Chondrocyte (in vitro differentiated cells): ENCODE measurements at places on chromosomes 4 and X. TPM values are rescaled to one million over a fixed set of nuclear protein-coding genes. Genes with fewer than 3 reads are reported as not detected.

Gene CLDN22
- total RNA-seq: not detected in 3 replicates

Gene HAND2
- not detected in 3 replicates for total RNA-seq

Gene TRMT2B
- 9.5 to 13.1 TPM (median 9.9 TPM) in 3 replicates for total RNA-seq

Gene CTSO
- 7.2 to 13.9 TPM (median 7.5 TPM) in 3 replicates for total RNA-seq

- peak overlapping the region; percentile 67 for H3K27ac ChIP-seq
- no peak for DNase-seq
- H3K27me3 ChIP-seq: no peaks in the 10 kb centered on the region
These were observed 17.0 kb upstream of the MAPK10 start for GRCh38 chr4:86376850-86377249.

GRCh38 chrX:675279-675954 lies 44.8 kb downstream of the SHOX start:
- no peaks in the 10 kb centered on the region for H3K36me3 ChIP-seq
- H3K4me3 ChIP-seq: no peak overlapping the region
- DNase-seq: no peak

DNA sequence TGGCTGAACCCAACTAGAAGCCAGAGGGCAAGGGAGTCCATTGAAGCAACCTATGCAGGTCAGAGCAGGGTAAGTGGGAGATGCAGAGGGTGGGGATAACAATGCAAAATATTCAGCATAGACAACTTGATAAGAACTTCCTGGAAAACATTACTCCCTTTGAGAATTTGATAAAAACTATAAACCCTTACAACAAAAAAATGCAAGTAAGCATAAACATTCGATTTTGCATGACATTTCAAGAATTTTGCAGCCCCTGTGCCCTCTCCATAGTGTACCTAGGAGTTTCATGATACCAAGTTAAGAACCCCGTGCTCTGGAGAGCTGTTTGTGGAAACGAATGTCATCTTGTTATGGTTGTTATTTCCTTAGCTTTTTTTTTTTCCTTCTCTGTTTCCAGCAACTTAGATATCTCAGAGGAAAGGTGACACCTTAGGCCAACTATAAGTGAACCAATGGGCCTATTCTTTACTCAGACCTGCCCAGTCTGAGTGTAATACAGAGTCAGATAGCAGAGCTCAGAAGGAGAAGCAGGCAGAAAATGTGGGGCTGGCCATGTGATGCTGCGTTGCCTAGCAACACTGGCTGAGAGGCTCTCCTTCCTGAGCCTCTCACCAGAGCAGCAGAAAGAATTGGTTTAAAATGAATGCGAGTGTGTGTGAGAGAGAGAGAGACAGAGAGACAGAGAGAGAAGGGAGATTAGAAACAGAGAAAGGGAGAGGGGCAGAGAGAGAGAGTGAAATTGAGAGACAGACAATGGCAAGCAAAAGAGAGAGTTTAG lies 36.7 kb upstream of the GABRQ start:
- H3K4me3 ChIP-seq: no peak overlapping the region
- no peak for DNase-seq
- no peaks in the 10 kb centered on the region for H3K4me1 ChIP-seq
- no peaks in the 10 kb centered on the region for H3K27me3 ChIP-seq

- H3K36me3 ChIP-seq: no peaks in the 10 kb centered on the region
- no peaks in the 10 kb centered on the region for H3K27me3 ChIP-seq
- no peaks in the 10 kb centered on the region for H3K4me1 ChIP-seq
- no peak for DNase-seq
- H3K4me3 ChIP-seq: no peak overlapping the region
These were observed 81.8 kb upstream of the MAGEA4 start for GRCh38 chrX:151830911-151831310.

DNA sequence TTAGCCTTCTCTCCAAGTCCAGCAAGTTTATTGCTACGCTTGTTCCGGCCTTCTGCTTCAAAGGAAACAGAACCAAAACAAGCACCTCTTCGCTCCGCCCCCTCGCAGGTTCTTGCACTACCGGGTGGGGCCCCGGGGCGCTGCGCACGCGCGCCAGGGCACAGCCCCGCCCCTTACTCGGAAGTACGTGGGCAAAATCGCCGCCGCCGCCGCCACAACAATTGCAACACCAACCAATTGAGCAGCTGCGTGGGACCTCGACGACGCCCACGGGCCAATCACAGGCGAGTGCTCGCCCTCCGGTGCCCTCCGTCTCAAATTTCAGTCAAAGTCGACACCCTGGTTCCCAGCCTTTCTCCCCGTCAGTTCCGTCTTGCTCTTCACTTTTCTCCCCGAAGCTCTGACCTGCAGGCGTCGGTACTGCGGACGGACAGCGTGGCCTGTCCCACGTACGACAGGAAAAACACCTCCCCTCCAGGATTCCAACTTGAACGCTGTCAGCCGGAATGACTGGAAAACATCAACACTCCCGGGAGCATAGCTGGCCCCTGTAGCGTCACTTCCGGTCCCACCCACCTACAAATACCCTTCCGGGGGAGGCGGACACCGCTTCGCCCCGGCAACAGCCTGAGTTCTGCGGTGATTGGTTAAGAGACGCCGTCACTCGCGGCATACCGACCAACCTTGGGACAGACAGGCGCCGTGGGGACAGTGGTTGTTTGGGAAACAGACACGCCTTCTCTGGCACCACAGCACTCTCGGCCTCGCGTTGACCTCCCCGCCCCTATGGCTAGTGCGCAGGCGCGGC lies 624 bp upstream of the OTUD5 start:
- H3K36me3 ChIP-seq: no peaks in the 10 kb centered on the region
- peak overlapping the region; percentile 99 for H3K4me3 ChIP-seq
- peak overlapping the region; percentile 100 for H3K27ac ChIP-seq
- H3K27me3 ChIP-seq: no peaks in the 10 kb centered on the region
